Stimulated activated CD4-positive, alpha-beta T cell treated with anti-CD3 and anti-CD28 coated beads, Interleukin-1b, Interleukin-23, amount 100 ng/mL, for 1 hour (primary cell): ENCODE measurements at places on chromosomes 16 and 17.
A peak's percentile ranks its signal among the peaks of the same experiment; 100 is the strongest.

- no peak for DNase-seq
Observed at GRCh38 chr17:63221939-63222338, 224.2 kb downstream of the CYB561 start.

DNA sequence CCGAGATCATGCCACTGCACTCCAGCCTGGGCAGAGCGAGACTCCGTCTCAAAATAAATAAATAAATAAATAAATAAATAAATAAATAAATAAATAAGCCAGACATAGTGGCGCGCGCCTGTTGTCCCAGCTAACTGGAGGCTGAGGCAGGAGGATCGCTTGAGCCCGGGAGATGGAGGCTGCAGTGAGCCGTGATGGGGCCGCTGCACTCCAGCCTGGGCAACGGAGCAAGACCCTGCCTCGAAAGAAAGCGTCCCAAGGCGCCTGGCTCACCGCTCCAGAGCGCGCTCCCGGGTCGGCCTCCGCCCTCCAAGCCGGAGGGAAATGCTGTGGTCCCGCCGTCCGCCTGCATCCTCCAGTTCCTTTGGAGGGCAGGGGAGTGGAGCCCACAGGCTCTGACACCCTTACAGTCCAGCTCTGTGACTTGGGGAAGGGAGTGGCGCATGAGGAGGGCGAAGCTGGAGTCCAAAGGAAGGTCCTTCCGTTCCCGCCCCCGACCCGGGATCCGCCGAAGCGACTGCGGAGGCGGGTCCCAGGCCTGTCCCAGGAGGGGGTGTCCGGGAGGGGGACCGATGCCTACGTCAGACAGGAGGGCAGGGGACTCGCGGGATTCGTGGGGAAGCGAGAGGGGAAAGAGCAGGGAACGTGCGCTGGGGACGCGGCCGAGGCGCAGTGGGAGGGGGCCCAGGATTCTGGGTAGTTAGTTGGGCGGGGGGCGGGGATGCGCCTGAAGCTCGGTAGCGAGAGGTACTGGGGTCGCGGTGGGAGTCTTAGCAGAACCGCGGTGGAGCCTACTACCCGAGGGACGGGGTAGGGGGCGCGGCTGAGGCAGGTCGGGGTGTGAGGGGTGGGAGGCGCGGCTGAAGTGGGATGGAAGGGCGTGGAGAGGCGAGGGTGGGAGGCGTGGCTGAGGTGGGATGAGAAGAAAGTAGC, 8.4 kb upstream of the TRPV2 start:
- DNase-seq = no peak

DNA sequence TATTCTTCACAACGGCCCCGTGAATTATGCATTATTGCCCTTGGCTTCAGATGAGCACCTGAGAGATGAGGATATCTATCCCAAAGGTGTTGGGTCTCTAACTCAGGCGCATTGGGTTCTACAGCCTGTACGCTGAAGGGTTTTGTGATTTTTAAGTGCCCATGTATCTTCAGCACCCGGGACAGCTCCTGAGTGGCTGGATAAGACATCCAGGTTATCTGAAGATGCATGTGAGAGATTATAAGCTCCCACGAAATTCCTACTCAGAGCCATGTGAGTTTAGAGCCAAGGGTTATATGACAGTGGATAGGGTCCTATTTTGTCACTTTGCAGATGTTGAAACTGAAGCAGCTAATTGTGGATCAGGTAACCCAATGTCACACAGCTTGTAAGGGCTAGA, 612.3 kb upstream of the EEF2KMT start:
- DNase-seq = no peak

DNA sequence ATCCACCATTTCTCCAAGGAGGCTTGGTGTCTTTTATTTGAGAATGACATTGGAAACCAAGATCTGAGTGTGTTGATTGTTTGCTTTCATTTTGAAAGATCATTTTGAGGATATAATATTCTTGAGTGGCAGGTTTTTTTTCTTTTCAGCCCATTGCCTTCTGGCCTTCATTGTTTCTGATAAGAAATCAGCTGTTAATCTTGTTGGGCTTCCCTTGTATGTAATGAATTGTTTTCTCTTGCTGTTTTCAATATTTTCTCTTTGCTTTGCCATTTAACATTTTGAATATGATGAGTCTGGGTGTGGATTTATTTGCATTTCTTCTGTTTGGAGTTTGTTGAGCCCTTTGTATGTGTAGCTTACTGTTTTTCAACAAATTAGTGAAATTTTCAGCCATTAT, 22.0 kb downstream of the PRSS54 start:
- DNase-seq = no peak

- no peak for DNase-seq
Observed at GRCh38 chr16:23359092-23359760, 57.1 kb downstream of the SCNN1B start.

GRCh38 chr16:15682105-15682570, 32.1 kb downstream of the NDE1 start:
- no peak for DNase-seq

DNA sequence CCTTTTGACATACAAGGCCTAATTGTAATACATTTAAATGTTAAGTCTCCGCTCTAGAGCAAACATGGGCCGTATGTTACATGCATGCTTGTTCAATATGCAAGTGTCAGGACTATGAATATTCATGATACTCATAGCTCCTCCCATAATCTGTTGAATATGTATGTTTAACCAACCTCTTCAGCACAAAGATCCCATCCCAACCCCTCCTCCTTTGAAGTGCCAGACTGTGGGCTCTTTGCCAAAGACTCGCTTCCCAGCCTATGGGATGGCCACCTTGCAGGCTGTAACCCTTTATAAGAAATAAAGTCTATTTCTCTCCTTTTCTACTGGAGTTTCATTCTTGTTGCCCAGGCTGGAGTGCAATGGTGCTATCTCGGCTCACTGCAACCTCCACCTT, 156.2 kb downstream of the ABCC12 start:
- DNase-seq = no peak

- DNase-seq = no peak
Observed at GRCh38 chr17:41864498-41864835, 756 bp downstream of the KLHL11 start.

GRCh38 chr17:39995438-39995837, 14.8 kb downstream of the PSMD3 start:
- no peak for DNase-seq

GRCh38 chr17:2749784-2750181, 331 bp upstream of the CCDC92B start:
- peak; percentile 52 for DNase-seq

DNA sequence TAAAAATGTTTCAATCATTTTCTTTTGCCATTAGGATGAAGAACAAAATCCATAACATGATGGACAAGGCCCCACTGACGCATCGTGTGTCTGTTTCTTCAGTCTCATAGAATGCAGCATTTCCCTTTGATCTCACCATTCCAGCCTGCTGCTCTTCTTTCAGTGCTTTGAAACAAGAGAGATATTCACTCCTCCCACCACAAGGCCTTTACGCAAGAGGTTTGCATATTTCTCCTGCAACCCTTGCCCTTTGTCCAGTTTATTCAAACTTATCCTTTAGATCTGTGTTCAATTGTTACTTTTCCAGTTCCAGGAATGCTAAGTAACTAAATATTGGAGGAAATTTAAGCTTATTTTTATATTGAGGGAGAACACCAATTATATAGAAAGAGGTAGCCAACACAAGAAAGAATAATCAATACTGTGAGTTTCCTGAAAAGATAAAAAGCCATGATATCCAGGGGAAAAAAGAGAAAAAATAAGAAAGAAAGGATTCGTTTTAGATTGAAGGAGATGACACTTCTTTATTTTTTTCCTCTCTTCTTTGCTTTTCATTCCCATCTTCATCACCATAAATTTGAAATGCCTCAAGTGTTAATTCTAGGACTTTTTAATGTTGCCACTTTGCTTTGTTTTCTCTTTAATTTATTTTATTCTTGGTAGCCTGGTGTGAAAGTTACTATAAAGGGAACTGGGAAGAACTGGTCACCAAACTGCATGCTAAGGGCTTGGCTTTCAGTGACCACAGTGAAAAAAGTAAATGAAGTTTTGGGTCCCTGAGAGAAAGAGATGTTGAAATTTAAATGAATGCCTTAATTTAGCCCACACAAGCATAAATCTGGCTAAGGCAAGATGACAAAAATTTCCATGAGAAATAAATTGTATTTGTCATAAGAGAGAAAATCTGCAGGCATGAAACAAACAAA, 102.1 kb downstream of the KIF2B start:
- no peak for DNase-seq

DNA sequence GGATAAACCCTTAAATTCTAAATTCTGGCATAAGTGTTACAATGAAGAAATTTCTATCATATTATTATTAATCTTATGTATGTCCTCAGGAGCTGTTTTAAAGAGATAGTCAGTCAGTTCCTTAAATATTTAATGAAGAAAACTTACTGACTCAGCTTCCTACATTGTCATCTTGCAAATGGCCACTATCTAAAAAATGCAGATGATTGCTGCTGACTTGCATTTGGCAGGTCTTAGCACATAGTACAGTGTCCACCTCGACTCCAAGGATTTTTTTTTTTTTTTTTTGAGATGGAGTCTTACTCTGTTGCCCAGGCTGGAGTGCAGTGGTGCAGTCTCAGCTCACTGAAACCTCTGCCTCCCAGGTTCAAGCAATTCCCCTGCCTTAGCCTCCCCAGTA, 55.1 kb upstream of the CORO6 start:
- no peak for DNase-seq

- DNase-seq = no peak
Observed at GRCh38 chr17:73749337-73749823, 105.1 kb upstream of the SDK2 start.

DNA sequence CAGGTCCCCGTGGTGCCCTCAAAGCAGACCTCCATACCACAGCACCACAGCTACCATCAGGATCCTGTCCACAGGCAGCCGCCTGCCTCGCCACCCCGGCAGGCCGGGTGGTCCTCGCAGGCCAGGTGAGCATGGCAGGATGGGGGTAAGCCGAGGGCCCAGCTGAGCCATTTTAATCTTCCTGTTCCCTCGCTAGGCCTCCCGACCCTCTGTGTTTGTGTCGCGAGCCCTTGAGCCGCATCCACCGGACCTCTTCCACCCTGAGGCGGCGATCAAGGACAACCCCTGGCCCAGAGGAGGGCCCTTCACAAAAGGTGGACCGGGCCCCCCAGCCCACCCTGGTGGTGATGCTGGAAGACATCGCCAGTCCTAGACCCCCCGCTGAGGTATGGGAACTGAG, 2.0 kb downstream of the PRR14 start:
- no peak for DNase-seq

DNA sequence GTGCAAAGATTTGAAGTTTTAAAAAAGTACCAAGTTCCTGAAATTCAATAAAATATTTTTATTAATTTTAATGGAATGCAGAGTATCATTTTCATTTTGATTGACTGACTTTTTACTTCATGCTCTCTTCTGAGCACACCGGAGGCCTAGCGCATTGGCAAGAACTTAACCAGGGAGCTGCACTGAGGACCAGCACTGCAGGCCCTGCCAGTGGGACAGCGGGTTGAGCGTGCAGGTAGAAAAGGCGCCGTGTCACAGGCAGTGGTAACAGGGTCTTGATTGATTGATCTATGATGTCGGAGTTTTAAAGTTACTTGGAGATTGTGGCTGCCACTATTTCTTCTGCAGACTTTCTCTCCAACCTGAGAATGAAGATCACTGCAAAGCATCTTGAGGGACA, 43.7 kb downstream of the WDR45B start:
- no peak for DNase-seq

- no peak for DNase-seq
Observed at GRCh38 chr16:2532494-2533141, 1.4 kb upstream of the CEMP1 start.

GRCh38 chr17:75394332-75394918, 11.1 kb downstream of the GRB2 start:
- DNase-seq = no peak

- DNase-seq = no peak
Observed at GRCh38 chr17:68831170-68831569, 124.0 kb downstream of the ABCA8 start.

DNA sequence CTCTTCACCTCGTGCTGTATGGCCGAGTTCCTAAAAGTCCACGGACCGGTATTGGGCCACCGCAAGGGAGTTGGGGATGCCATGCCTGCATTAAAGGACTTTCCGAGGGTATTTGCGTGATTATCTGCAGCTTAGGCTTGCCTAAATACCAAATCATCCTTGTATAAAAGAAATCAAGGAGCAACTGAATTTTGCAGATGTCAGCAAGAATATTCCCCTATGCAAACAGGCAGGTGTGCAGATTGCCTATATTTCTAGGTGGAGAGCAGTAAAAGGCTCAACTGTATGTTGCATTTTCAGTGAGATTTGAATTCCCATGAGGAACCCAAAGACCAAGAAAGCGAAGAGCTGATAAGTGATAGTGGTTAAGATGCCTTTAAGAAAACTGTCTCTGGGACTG, 452.3 kb downstream of the CDH11 start:
- no peak for DNase-seq

DNA sequence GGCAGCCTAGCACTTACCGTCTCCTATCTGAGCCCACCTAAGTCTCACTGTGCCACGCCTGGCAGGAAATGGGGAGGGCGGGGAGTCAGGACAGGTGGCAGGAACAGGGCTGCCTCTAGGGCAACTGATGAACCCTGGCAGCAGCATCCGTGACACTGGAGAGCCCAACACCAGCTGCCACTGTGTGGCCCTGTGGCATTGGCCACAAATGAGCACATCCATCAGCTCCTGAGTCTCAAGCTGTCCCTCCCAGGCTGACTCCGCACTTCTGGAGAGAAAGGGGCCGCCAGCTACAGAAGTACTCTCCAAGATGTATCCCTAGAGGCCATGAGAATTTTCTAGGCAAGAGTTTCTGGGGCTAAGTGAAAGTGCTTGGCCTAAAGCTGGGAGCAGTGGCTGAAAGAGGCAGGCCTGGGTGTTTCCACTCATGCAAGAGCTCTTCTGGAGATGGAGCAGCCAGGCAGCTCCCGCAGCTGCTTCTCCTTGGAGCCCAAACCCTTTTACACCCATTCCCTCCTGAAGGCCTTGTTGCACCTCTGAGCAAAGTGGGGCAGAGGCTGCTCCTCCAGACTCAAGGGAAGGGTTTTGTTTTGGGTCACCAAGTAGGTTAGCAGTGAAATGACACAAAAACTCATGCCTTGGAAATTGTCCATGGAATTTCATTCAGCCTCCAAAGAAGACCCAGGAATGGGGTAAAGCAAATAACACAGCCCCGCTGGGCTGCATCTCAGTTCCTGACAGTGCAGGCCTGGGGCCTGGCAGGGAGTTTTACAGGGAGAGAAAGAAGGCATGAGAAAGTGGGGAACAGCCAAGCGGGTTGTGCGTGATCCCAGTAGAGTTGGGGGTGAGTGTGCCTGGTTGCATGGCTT, 25.8 kb downstream of the PEMT start:
- no peak for DNase-seq

GRCh38 chr17:42686520-42687128, 4.3 kb downstream of the CNTNAP1 start:
- no peak for DNase-seq

GRCh38 chr17:77744066-77744988, 214.2 kb upstream of the TNRC6C start:
- DNase-seq = no peak
